ENCODE measurements at places on chromosomes 7 and 10.

- no peak for DNase-seq
These were observed 31.1 kb downstream of the MRPS24 start for GRCh38 chr7:43838201-43838658.

GRCh38 chr7:113444261-113444660, 325.9 kb upstream of the SMIM30 start:
- DNase-seq: no peak

- peak; percentile 5 for DNase-seq
These were observed 198.6 kb downstream of the TMEM178B start for GRCh38 chr7:141272417-141272816.

GRCh38 chr7:14207138-14207537, 217.7 kb upstream of the ETV1 start:
- no peak for DNase-seq

- DNase-seq: no peak
These were observed 27.5 kb upstream of the PURB start for GRCh38 chr7:44912775-44913347.

GRCh38 chr7:55189878-55190436, 171.1 kb downstream of the EGFR start:
- DNase-seq: no peak

- peak; percentile 35 for DNase-seq
These were observed 115.5 kb upstream of the CREB5 start for GRCh38 chr7:28296571-28297483.

DNA sequence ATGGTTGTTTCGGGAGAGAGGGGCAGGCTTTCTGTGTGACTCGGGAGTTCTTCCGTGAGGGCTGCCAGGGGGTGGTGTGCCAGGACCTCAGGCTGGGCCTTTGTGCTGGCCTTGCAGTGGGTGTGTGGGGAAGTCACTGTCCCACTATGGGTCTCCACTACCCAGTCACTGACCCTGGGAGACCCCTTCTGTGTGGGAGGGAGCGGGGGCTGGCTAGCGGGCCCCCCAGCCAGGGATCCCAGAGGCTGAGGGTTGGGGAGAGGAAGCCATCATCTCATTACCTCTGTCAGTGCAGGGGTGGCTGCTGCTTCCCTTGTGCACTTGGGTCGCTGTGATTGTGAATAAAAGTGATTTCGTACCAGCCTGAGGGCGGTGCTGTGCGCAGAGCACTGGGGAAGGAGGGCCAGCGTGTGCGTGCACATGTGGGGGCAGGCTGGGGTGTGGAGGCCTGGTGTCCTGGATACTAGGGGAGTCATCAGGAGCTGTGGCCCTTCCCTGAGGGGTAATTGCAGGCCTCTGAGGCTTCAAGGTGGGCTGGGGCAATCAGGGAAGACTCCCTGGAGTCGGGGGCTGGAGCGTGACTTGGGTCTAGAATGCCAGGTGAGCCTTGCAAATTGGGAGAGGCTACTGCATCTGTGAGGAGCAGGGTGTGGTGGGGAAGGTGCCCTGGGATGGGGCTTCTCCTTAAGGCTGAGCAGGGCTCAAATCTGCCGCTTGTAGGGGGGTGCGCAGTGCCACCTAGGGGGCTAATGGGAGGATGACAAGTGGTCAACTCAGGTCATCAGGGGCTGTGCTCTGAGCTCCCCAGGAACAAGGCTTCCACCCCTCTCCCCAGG, 98.9 kb downstream of the NEURL1 start:
- no peak for DNase-seq

- DNase-seq: no peak
These were observed 310.2 kb downstream of the TNS3 start for GRCh38 chr7:47271749-47272148.

- no peak for DNase-seq
These were observed 270.8 kb downstream of the GATA3 start for GRCh38 chr10:8325024-8325980.

DNA sequence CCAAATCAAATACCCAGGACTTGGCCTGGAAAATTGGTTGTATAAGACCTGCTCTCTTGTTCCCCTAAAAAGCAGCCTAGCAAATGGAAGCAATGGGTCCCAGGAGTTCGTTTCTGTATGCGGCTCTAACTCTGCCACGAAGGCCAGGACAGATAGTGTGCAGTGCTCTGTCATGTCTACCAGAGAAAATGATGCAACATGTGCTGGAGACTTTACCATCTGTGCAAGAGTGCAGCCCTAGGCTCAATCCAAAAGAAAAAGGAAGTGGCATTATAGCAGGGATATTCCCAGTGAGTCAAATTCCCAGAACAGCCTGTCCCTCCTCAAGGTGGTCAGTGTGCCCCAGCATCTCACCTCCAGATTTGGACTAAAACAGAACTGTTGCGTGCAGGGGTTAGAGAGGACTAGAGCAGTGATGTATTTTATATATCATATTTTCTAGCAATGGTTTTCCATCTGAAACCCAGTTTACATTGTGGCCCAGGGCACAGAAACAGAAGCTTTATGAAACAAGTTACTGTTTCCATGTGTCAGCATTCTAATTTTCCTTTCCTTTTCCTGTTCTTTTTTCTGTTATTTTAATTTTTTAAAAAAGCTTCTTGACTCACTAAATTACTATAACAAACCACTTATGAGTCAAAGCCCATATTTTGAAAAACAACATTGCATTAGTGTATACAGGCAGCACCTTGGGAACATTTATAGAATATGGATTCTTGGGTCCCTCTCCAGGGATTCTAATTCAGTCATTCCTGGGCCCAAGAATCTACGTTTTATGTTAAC, 311.2 kb downstream of the RNLS start:
- peak; percentile 8 for DNase-seq

DNA sequence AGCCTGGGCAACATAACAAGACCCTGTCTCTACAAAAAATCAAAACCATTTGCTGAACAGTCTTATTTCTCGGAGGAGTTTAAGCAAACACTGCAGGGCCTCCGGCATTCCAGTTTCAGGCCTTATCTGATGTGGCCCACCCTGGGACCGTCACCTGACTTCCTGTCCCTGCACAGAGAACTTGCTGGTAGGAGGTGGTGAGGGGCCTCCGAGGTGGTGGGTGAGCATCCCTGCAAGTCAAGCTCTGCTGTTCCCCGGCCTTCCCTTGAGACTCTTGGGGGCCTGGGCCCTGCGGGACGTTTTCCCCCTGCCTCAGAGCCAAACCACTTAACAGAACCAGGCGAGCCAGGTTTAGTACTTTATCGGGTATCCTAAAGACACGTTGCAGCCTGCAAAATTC, 44.5 kb upstream of the AP5Z1 start:
- DNase-seq: no peak
